ENCODE measurements at places on chromosomes 4 and X. TPM values are rescaled to one million over a fixed set of nuclear protein-coding genes. Genes with fewer than 3 reads are reported as not detected.

DNA sequence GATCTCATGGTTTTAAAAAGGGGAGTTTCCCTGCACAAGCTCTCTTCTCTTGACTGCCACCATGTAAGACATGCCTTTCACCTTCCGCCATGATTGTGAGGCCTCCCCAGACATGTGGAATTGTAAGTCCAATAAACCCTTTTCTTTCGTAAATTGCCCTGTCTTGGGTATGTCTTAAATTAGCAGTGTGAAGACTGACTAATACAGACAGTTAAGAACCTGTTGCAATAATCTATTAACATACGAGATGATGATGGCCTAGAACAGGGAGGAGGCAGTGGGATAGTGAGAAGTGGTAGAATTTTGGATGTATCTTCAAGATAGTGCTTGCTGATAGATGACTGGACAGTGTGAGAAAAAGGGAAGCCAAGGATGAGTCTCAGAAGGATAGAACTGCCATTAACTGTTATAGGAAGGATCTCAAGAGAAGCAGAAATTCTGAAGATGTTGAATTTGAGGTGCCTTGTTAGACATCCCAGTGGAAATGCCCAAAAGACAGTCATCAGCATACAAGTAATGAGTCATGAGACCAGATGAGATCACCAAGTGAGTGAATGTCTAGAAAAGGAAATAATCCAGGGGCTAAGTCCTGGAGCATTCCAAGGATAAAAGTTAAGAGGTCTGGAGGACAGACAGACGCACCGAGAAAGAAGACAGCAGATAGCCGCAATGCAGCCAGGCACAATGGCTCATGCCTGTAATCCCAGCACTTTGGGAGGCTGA lies 38.8 kb upstream of the UGDH start:
- no peak for DNase-seq

- no peak for DNase-seq
These were observed 1.8 kb downstream of the DCAF8L2 start for GRCh38 chrX:27591938-27592337.

DNA sequence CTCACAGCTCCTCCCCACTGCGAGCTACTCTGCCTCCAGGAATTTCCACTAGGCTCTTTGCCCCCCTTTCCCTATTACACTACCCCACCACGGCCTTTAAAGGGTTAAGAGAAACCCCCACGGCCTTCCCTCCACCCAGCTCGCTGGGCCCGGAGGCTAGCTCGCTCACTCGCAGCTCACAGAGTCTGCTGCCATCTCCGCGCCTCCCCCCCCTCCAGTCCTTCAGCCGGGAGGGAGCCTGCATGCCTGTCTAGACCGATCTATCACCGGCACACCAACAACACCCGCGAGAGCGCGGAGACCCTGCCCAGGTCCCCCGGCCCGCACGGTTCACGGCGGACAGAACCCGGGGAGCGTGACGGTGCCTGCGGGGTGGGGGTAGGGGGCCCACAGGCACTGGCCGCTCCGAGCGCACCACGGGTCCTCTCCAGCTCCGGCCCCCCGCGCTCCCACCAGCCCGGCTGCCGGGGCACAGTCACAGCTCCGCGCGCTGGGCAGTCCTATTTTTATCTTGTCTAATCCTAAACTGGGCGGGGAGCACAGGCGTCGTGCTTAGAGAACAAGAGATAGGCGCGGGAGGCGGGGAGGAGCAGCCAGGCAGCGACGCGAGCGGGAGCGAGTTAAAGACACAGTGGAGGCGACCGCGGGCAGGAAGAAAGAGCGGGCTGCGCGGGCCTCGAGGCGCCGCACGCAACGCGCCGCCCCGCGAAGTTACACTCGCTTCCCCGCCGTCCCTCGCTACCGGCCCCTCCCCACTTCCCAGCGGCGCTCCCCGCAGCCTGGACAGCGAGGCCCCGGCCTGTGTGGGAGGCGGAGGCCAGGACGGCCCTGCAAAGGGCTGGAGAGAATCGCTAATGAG lies 3.5 kb downstream of the BCOR start:
- peak; percentile 57 for DNase-seq

- DNase-seq, result peak; percentile 20
These were observed 769 bp downstream of the TCEAL1 start for GRCh38 chrX:103629318-103630170.

GRCh38 chr4:163810755-163811154 lies 316.3 kb downstream of the TMA16 start:
- DNase-seq, result no peak

- no peak for DNase-seq
These were observed 56.0 kb downstream of the GPR82 start for GRCh38 chrX:41779941-41780340.

DNA sequence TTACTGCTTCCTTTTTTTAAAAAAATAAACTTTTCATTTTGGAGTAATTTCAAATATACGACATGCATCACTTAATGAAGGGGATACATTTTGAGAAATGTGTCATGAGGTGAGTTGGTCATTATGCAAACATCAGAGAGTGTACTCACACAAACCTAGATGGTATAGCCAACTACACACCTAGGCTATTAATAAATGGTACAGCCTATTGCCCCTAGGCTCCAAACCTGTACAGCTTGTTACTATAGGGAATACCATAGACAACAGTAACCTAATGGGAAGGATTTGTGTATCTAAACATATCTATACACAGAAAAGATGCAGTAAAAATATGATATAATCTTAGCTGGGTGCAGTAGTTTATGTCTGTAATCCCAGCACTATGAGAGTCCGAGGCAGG lies 29.1 kb downstream of the SETD7 start:
- DNase-seq, result no peak

DNA sequence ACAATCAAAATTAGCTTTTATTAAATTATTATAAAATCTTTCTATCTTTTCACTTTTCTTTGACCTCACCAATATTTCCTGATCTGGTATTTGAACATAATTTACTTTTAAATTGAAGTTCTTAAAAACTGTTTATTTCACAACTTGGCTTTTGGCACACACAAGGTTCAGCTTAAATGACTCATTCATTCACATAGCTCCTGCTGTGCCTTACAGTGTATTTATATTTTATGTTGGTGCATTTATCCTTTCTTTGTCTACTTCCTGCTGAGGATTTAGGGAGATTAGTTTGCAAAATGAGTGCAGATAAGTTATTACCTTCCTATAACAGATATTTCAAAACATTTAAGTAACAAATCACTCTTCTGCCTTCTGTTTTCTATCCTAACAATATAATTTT lies 430.6 kb downstream of the DTHD1 start:
- no peak for DNase-seq

DNA sequence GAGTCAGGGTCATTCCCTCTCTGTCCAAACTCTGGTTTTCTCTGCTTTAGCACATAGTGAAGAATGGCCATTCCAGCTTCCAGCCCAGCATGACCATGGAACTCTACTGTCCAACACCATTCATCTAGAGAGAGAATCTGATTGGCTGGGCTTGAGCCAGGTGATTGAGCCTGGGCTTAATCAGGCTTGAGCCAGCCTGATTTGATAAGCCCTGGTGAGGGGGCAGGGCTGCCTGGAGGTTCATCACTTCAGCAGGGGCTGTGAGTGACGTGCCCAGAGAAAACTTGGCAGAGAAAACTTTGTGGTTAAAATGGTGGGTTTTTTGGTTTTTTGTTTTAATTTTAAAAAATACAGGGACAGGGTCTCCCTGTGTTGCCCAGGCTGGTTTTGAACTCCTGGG lies 62.5 kb downstream of the KIAA0232 start:
- no peak for DNase-seq

DNA sequence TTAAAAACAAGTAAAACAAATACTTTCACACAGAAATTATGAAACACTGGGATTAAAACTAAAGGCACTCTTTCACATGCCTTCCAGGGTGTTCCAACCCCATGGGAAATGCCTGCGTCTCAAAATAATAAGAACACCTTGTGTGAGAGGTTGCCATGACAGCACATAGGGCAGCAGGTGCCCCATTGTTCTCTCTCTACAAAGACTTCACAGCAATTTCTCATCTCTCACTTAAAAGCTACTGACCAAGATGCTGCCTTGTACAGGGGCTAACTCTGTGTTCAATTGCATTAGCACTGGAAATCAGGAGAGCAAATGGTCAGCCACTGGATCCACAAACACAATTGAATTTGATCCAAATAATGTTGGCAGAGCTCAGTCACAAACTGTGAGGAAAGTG lies 102.5 kb upstream of the GALNTL6 start:
- no peak for DNase-seq

DNA sequence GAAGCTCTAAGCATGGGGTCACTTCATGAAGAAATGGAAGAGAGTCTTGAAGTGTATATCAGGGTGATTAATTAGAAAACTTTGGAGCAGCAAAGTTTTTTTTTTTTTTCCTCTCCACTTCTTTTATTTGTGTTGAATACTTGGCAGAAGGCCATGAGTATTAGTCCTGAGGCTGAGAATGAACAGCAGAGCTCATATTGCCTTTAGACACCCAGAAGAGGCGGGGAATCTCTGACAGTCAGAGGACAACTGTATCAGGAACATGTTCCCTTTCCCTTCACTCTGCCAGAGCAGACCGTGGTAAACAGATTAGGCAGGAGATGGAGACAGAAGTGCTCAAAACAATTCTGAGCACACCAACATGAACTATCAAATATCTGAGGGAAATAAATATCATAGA lies 300.9 kb downstream of the FAM47A start:
- no peak for DNase-seq

- DNase-seq, result no peak
These were observed 22.9 kb downstream of the CCDC149 start for GRCh38 chr4:24889991-24890390.

DNA sequence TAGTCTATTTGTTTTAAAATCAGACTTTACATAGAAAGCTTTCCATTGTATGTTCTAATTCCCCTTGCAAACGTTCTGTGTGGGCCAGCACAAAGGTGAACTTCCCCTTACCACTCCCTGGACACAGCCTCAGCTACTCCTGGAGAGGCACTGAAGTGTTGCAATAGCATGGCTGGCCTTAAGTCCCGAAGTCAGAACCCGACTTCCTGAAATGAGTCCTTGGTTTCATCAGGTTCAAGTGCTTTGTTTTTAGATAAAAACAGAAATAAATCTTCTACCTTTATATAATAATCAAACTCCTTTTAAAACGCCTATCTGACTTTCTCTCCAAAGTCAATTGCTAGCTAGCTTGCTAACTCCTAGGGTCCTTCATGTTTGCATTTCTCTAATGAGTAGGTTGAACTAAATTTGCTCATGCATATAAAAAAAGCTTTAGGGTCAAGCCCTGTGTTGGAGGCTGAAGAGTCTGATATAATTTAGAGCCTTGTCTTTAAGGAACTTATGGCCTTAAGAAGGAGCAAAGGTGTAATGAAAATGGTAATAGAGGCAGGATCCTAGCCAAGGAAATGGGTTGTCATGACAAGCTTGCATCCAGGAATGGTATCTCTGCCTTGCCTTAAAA lies 9.0 kb downstream of the BMP3 start:
- DNase-seq, result no peak

DNA sequence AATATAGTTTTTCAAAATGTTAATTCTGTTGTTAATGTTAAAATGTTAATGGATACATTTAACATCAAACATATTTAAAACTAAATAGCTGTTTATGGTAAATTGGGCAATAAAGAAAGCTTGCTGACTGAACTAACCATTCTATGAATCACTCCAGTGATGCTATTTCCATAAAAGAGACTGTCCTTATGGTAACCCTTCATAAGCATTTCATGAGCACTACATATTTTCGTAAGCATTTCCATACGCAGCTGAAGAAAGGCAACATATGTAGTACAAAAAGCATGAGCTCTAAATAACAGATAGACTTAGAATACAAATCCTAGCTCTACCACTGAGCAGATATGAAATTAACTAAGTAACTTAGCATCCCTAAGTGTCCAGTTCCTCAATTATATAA lies 188.9 kb downstream of the COL25A1 start:
- DNase-seq, result no peak

- DNase-seq, result peak; percentile 45
These were observed 133.1 kb downstream of the CORIN start for GRCh38 chr4:47704693-47705325.

GRCh38 chr4:110636171-110636679 lies 13.3 kb upstream of the PITX2 start:
- no peak for DNase-seq

- no peak for DNase-seq
These were observed 127.4 kb upstream of the TRIM2 start for GRCh38 chr4:153076861-153077260.

- peak; percentile 40 for DNase-seq
These were observed 763 bp downstream of the CASK start for GRCh38 chrX:41922431-41923151.

Gene ZNF518B
- total RNA-seq, result 19.4 TPM

Gene HNRNPDL
- 331 TPM for total RNA-seq

Gene SYTL5
- not detected for total RNA-seq

Gene SLC4A4
- 4.6 TPM for total RNA-seq

Gene NOX1
- not detected for total RNA-seq

Gene ALPK1
- 14.1 TPM for total RNA-seq

Gene IL2RG
- total RNA-seq, result 351 TPM

Gene CCDC149
- not detected for total RNA-seq

Gene SH3RF1
- total RNA-seq, result 0.08 TPM

Gene FAT1
- not detected for total RNA-seq

Gene EGFL6
- 15.6 TPM for total RNA-seq

All from activated CD8-positive, alpha-beta T cell treated with anti-CD3 and anti-CD28 coated beads, Interleukin-2, amount 10 ng/mL, durations not matched to agents 7 days and 5 days (primary cell).